Suprapubic skin (tissue), 4 donors: ENCODE measurements at places on chromosomes 2 and 18. TPM values are rescaled to one million over a fixed set of nuclear protein-coding genes. Genes with fewer than 3 reads are reported as not detected.
A peak's percentile ranks its signal among the peaks of the same experiment; 100 is the strongest.

DNA sequence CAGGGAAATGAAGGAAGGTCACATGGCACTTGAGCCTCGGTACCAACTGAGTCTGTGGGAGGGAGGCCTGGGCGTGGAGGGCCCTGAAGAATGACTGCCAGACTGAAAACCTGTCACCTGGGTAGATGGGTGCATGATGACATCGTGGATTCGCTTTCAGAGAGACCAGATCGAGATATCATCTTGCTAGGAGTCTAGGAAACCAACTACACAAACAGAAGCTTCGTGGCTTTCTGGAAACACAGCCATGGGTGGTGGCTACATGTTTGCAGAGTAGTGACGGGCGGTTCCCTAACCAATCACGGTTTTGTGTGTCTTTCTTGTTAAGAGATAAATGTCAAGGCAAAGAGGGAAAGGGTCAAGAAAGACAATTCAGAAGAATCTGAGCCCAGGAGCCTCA lies 155.0 kb downstream of the EIPR1 start:
- no peak for DNase-seq

GRCh38 chr18:48475635-48476549 lies 62.9 kb upstream of the CTIF start:
- DNase-seq: no peak

- DNase-seq: peak; percentile 65
Observed at GRCh38 chr18:78699499-78699898, 280.1 kb upstream of the SALL3 start.

RBFA gene
- total RNA-seq: 50.9 TPM

- DNase-seq: no peak
Observed at GRCh38 chr2:215476424-215476823, 40.6 kb upstream of the FN1 start.

GRCh38 chr2:103132536-103133217 lies 370.8 kb downstream of the TMEM182 start:
- DNase-seq: no peak

MAP2 gene
- 42.1 TPM for total RNA-seq

FAP gene
- 4.5 TPM for total RNA-seq

DNA sequence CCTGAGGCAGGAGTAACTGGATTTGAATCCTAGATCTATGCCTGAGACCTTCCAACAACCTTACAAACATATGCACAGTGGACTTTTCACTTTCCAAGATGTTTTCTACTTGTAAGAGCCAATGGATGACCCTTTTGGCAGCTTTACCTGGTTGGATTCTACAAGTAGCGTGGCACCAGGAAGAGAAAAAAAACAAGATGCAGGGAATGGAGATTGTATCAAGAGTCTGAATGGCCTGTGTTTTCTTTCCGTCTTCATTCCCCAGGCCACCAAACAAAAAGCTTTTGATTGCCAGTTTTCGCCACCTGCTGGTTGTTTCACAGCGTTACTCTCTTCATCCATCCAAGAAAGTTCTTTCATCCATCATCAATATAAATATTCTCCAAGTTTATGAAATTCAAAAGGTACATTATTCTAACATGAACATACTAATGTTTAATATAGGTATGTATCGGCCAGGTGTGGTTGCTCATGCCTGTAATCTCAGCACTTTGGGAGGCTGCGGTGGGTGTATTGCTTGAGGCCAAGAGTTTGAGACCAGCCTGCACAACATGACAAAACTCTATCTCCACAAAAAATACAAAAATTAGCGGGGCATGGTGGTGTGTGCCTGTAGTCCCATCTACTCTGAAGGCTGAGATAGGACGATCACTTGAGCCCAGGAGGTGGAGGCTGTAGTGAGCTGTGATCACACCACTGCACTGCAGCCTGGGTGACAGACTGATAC lies 3.5 kb upstream of the BCL2 start:
- no peak for DNase-seq

GRCh38 chr18:43994381-43994780 lies 686.3 kb upstream of the SETBP1 start:
- no peak for DNase-seq

DNA sequence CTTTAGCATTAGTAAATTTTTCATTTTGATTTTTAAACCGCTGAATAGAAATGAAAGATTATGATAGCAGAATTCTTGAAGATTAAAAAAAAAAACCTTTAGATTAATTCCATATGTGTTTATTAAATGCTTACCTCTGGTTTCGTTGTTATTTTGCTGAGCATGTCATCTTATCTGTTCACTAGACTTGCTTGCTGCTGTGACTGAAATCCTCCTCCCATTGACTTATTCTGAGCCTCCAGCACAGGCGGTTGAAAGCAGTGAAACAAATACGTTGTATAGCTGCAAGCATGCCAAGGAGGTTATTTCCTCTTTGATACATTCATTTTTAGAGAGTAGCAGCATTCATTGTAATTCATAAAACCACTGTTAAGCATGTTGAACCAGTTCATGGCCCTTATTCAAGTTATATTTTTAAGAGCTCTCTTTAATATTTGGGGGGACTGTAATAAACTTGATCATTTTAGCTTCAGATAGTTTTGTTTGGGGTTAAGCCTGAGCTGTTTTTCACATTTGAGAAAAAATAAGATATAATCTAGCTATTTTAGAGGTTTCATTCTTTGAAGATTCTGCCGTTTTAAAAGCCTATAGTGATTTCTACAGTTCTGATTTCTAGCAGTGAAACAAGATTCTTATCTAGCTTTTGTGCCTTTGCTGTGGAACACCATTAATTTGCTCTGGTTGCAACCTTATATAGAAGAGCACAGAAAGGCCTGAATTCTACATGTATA lies at the start of gene HTR2B:
TSS of gene HTR2B (minus strand) at position 205 of the 731 bp plus-strand sequence. CDS start 1,278 bp downstream, outside the sequence.
- DNase-seq: no peak

ALPI gene
- not detected for total RNA-seq

GRCh38 chr18:24964216-24964615 lies 387.8 kb downstream of the ZNF521 start:
- DNase-seq: no peak

DNA sequence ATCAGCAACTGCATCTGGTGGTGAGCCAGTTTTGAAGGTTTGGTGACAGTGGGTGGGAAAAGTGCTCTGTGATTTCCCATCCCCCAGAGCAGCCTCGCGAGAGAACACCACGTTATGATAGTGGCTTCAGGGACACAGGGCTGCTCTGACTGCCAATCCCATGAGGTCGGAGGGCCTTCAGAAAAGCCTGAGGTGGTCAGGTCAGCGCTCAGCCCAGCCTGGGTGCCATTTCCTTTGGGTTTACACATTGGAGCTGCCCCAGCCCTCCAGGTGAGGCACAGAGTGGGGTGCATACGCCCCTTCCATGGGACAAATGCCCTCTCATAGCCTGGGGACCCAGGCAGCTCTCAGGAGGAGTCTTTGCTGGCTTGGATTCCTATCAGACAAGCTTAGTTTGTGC lies 126.8 kb downstream of the KCTD1 start:
- DNase-seq: no peak
